ENCODE measurements at places on chromosomes 12 and 14.
A peak's percentile ranks its signal among the peaks of the same experiment; 100 is the strongest.

GRCh38 chr12:122244565-122245371 is 18.9 kb upstream of the DIABLO start:
- peak; percentile 49 for DNase-seq

DNA sequence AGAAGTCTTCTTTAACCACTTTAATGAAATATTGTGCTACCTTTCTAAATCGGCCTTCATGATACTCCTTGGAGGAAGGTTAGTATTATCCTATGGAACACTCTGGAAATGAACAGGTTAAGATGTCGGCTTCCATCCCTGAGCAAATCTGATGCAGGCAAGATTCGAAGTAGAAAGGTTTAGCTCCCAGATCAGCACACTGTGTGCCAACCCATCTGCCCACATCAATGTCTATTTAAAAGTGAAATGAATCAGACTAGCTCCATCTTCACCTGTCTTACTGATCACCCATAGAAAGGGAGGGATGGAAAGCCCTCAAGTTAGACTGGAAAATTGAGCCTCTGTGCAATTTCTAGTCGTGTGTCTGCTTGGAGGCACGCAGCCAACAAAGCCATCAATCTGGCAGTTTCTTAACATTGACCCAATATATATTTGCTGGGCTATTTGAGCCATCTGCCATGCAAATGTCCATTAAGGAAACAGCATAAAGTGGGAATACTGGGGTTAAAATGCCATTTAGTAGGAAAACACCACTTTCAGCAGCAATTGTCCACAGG is 506.1 kb downstream of the RMST start:
- no peak for DNase-seq

DNA sequence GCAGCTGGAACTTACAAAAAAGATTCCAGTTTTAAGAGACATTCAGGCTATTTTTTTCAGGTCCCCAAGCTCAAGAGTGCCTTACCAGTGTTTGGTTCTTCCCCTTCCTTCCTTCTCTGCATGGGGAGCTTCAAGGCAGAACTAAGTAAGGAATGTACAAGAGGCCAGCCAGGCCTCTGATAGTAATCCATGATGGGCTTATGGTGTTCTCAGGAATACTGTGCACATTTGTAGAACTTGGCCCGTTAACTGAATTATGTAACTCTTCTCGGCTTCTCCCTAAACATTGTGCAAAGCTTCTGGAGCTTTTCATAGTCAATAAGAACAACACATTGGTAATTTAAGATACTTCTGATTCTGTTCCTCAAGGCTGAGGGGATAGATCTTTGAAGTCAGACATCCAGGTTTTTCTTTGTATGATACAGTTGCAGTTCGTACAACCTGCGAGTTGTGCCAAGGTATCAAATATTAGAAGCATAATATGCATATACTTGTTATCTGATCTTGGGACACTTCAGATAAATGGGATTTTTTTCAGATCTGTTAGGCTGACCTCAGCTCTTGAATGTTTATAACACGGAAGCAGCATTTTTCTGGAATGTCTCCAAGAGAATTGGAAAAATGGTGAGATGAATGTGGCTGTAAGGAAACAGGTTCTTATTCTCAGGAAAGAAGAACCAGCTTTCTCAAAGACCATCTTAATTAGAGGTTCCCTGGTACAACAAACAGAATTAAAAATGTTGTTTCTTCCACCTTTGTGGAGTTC is 148.6 kb downstream of the ANO4 start:
- DNase-seq = no peak

DNA sequence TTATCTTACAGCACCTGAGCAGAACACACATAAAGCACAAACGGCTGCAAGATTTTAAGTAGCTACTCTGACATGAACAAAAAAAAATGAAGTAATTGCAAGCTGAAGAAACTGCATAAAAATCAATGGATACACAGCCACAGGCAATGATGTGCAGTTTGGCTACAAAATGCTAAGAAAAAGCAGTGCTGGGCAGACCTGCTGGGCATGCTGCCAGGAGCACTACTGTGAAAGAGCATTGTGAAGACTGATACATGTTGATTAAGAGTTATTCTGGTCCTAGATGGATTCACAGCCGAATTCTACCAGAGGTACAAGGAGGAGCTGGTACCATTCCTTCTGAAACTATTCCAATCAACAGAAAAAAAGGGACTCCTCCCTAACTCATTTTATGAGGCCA is 20.1 kb upstream of the RTN1 start:
- no peak for DNase-seq

GRCh38 chr12:68772714-68773113 is 26.7 kb downstream of the SLC35E3 start:
- DNase-seq = no peak

Data from activated CD4-positive, alpha-beta T cell treated with anti-CD3 and anti-CD28 coated beads, Interleukin-2, Interleukin-6, amounts not matched to agents 100 ng/mL and 50 ng/mL, durations not matched to agents 16 hours and 8 hours (primary cell).